Esophagus squamous epithelium (tissue), 5 donors: ENCODE measurements at places on chromosomes 3 and 15.

DNA sequence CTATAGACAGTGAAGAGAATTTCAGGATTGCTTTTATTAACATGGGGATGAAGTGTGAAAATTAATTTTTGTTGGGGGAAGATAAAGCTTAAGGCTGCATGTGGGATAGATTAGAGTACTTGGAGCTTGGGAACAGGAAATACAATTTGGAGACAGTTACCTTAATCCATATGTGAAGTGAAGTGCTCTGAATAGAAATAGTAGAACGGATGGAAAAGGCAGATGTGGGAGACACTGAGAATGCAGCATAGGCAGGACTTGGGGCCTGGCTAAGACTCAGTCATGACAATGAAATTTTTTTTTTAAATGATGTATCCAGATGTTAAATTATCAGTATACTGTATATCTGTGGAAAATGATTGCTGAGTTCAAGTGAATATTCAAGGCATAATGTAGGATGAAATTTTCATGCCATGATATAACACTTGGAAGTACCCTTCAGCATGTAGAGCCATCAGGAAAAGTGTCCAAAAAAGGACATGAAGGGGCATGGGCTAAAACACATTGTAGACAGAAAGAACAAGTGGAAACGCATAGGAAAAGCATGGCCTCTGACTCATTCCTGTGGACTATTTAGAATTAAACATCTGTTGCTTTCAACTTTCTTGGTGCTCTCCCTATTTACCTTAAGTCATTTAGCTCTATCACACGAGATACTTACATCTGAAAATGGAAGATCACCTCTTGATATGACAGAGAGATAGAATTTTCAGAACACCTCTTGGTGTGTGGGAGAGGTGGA lies 134.8 kb downstream of the RBMS3 start:
- no peak for DNase-seq

- DNase-seq, result no peak
Observed at GRCh38 chr15:27850050-27850449, 249.1 kb downstream of the OCA2 start.

- DNase-seq, result no peak
Observed at GRCh38 chr3:189710620-189711402, 79.6 kb downstream of the TP63 start.

GRCh38 chr15:82132742-82133141 lies 86.9 kb upstream of the MEX3B start:
- no peak for DNase-seq

GRCh38 chr3:146598535-146598934 lies 6.6 kb downstream of the PLSCR5 start:
- DNase-seq, result no peak

DNA sequence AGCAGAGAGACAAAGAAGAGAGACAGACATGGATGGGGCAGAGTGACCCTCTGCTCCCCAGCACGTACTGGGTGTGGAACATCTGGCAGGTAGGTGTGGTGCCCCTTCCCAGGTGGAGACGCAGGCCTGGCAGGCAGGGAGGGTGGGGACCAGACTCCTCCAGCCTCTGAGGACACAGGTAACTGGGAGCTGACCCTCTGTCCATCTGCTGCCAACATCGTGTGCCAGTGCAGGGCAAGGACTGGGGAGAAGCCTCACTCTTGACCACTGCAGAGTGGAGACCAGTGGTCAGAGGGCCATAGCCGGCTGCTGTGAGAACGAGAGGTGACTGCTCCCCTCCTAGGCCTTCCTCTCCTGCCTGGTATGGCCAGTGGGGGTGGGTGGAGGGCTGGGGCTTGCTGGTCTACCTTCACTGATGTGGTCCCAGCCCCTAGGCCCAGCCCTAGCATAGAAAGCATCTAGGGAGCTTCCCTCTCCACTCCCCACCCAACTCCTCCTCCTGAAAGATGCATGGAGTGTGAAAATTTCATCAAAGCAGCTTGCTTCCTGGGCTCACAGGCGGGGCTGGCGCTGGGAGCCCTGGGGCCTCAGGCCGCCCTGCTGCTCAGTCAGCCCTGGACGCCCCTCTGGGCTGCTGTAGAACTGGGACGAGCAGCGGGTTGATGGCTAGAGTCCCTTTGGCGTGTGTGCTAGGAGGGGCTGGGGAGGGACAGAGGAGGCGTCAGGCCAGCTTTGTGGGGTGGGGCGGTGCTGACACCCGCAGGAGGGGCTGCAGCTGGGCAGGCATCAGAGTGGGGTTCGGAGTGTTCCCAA lies 90.3 kb downstream of the PLXNA1 start:
- DNase-seq, result no peak
